Stimulated activated CD4-positive, alpha-beta T cell treated with anti-CD3 and anti-CD28 coated beads, Interleukin-1b, Interleukin-23, amount 100 ng/mL, for 24 hours (primary cell): ENCODE measurements at places on chromosomes 4 and X.

DNA sequence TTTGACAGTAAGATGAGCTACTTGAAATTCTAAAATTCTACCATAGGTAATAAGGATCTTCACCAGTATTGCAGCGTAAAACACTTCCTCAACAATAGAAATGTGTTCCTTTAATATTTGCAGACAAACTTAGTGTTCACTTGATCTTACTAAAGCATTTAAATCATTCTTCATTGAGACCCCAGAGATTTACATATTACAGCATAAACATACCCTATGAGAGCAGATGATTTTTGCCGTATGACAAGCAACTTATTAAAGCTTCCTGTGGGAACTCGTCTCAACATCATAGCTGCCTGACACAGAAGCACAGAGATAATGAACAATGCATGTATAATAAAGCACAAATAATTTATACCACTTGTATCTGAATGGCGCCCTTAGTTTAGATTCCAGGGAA is 3.6 kb downstream of the UGT2B7 start:
- no peak for DNase-seq

DNA sequence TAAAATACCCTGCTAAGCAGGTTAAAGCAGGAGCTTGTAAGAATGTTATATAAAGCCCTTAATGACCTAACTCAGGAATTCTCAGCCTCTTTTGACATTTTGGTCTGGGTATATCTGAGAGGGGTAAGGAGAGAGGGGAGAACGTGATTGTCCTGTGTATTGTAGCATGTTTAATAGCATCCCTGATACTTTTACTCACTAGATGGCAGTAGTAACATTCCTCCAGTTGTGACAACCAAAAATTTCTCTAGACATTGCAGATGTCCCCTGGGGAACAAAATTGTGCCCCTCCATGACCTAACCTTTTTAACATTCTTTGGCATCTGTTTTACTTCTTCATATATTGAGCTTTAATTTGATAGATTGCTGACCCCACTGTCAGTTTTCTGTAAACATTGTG is 17.9 kb downstream of the SMARCA5 start:
- DNase-seq: no peak

GRCh38 chrX:31232506-31232905 is 160.7 kb upstream of the FTHL17 start:
- no peak for DNase-seq

DNA sequence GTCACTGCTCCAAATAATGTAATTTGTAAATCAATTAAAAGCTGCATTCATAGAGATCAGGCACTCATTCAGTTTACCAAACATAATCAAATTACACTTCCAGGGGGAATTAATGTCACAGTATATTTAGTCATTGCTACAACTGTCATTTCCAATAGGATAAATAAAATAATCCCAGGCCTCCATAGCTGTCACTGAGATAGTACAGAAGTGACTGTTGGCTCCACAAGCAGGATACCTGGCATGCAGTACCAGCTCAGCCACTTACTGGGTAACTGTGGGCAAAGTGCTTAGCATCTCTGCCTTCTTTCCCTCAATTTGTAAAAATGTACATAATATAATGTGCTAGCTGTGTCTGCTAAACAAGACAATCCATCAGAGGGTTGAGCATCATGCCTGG is 128.1 kb downstream of the CAMK2D start:
- no peak for DNase-seq

GRCh38 chrX:7266288-7266687 is 118.3 kb upstream of the PUDP start:
- no peak for DNase-seq
